ENCODE measurements at places on chromosomes 4 and X. TPM values are rescaled to one million over a fixed set of nuclear protein-coding genes. Genes with fewer than 3 reads are reported as not detected.

- no peaks in the 10 kb centered on the region for H3K36me3 ChIP-seq
- peaks cover 9% of the 10 kb centered on the region for H3K27me3 ChIP-seq
- no peak overlapping the region for H3K4me3 ChIP-seq
- H3K4me1 ChIP-seq, result no peaks in the 10 kb centered on the region
Measured at GRCh38 chr4:108700081-108700757, 49.8 kb downstream of the OSTC start.

Gene TMEM175
- 39.6 TPM for total RNA-seq

- no peaks in the 10 kb centered on the region for H3K36me3 ChIP-seq
- no peak for DNase-seq
- H3K27me3 ChIP-seq, result peaks cover 2% of the 10 kb centered on the region
- H3K27ac ChIP-seq, result no peak overlapping the region
- H3K4me3 ChIP-seq, result no peak overlapping the region
Measured at GRCh38 chr4:33878710-33879109, 2365.6 kb downstream of the ARAP2 start.

GRCh38 chr4:36249610-36250009 lies 5.3 kb upstream of the ARAP2 start:
- H3K27me3 ChIP-seq, result no peaks in the 10 kb centered on the region
- DNase-seq, result no peak
- no peak overlapping the region for H3K27ac ChIP-seq
- no peaks in the 10 kb centered on the region for H3K4me1 ChIP-seq
- H3K36me3 ChIP-seq, result peaks cover 9% of the 10 kb centered on the region

- H3K27me3 ChIP-seq, result no peaks in the 10 kb centered on the region
- no peak overlapping the region for H3K27ac ChIP-seq
- no peak overlapping the region for H3K4me3 ChIP-seq
- peaks cover 19% of the 10 kb centered on the region for H3K4me1 ChIP-seq
Measured at GRCh38 chrX:54641530-54641929, 111.5 kb downstream of the GNL3L start.

GRCh38 chrX:41664375-41664901 lies 24.3 kb upstream of the GPR34 start:
- no peak for DNase-seq
- H3K27ac ChIP-seq, result 0 out of 2 replicates have a peak overlapping the region, but pooled peaks have one; percentile 42
- H3K4me3 ChIP-seq, result no peak overlapping the region
- H3K4me1 ChIP-seq, result peaks cover 33% of the 10 kb centered on the region

- no peaks in the 10 kb centered on the region for H3K4me1 ChIP-seq
- no peak overlapping the region for H3K27ac ChIP-seq
- H3K27me3 ChIP-seq, result no peaks in the 10 kb centered on the region
- no peaks in the 10 kb centered on the region for H3K36me3 ChIP-seq
- peak; percentile 23 for DNase-seq
Measured at GRCh38 chr4:72112514-72113156, 80.8 kb downstream of the NPFFR2 start.

DNA sequence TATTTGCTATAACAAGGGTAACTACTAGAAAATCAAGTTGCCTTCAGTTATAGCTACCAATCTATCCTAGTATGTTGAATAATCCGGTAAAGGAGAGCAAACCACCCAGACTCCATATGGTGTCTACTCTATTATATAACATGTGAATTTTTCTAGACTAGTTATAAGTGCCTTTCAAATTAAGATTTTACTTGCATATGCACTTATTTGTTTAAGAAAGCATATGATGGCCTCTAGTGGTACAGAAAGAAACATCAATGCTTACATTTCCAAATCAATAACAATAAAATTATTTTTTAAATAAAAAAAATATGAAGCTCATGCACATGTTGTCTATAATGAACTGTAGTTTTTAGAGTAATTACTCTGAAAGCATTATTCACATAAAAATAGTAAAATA lies 1516.4 kb upstream of the PABPC4L start:
- H3K4me1 ChIP-seq, result no peaks in the 10 kb centered on the region
- no peak overlapping the region for H3K27ac ChIP-seq
- DNase-seq, result peak; percentile 6
- H3K4me3 ChIP-seq, result no peak overlapping the region

Gene TRIM60
- not detected for total RNA-seq

Gene SOWAHD
- 0.21 TPM for total RNA-seq
